ENCODE measurements at places on chromosomes 7 and 10.

- no peak for DNase-seq
Measured at GRCh38 chr10:66258693-66259092, 667.1 kb upstream of the LRRTM3 start.

- DNase-seq = no peak
Measured at GRCh38 chr10:4522296-4523000, 303.6 kb upstream of the AKR1E2 start.

- no peak for DNase-seq
Measured at GRCh38 chr7:138194567-138194966, 118.3 kb downstream of the AKR1D1 start.

- peak; percentile 64 for DNase-seq
Measured at GRCh38 chr7:28423918-28424514, 11.7 kb downstream of the CREB5 start.

- no peak for DNase-seq
Measured at GRCh38 chr10:66844176-66844942, 81.5 kb upstream of the LRRTM3 start.

DNA sequence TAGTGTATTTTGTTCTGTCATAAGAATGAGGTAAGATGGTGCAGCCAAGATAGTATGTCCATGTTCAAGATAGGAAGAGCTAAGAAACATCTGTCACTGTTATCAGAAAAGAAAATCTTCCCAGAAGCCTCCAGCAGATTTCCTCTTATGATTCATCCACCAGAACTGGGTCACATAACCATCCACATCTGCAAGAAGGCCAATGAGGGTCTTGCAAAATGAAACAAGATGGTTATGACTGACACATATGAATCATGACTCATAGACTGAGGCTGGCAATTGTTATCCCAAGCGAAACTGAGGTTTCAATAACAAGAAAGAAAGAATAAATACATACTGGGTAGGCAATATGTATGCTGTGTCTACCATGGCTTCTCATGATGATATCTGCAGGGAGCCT, 30.3 kb downstream of the CCNJ start:
- peak; percentile 31 for DNase-seq

Data from suppressor macrophage treated with lipopolysaccharide for 1 hour (primary cell).